ENCODE measurements at places on chromosomes 12 and 14. TPM values are rescaled to one million over a fixed set of nuclear protein-coding genes. Genes with fewer than 3 reads are reported as not detected.

The C14orf180 gene
- total RNA-seq: not detected

The KRT71 gene
- total RNA-seq: not detected

The LRRIQ1 gene
- 0.38 TPM for total RNA-seq

The CATSPERB gene
- total RNA-seq: 1.6 TPM

The FZD10 gene
- 6.4 TPM for total RNA-seq

The PFDN5 gene
- total RNA-seq: 426 TPM

The ASB8 gene
- total RNA-seq: 15.6 TPM

The DDX55 gene
- total RNA-seq: 8.6 TPM

The KLHDC2 gene
- 67.7 TPM for total RNA-seq

The ERBB3 gene
- total RNA-seq: 0.25 TPM

The CLEC4C gene
- total RNA-seq: not detected

The DCAF11 gene
- total RNA-seq: 68.9 TPM

Data from dermis microvascular lymphatic vessel endothelial cell (primary cell).